ENCODE measurements at places on chromosomes 5 and 9.

DNA sequence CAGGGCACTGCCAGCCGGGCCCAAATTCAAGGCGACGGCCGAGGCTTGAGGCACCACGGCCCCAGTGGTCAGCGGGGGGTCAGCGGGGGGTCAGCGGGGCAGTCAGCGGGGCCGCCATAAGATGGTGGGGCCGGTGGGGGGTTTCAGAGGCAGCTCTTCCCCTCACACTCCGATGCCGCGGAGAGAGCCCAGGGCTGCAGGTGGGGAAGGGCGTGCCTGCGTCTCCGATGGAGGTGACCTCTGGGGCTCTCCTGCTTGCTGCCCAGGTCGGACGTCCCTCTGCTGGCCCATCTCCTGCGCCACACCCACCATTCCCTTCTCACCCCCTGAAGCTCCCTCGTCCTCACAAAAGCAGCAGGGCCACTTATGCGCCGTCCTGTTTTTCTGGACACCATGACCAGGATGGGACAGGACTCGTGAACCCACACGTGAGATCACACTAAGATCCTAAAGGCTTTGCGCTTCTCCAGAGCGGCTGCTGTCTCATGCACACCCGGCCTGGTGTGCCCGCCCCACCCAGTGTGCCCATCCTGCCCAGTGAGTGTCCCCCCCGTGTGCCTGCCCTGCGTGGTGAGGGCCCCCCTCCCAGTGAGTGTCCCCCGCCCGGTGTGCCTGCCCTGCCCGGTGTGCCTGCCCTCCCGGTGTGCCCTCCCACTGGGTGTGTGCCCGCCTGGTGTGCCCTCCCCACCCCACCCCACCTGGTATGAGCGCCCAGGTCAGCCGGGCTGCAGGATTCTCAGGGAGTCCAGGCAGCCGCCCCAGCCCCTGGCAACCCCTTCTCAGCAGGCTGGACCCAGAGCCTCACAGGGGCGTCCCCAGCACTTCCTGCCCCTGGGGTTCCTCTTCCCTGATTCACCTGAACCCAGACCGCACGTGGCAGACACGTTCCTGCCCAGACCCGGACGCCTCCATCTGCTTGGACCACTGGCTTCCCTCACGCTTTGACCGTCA lies 48.7 kb upstream of the NKD2 start:
- H3K27ac ChIP-seq: no peak overlapping the region
- no peak overlapping the region for H3K4me3 ChIP-seq
- no peaks in the 10 kb centered on the region for H3K36me3 ChIP-seq
- DNase-seq: no peak
- H3K4me1 ChIP-seq: peaks cover 11% of the 10 kb centered on the region

- H3K4me1 ChIP-seq: no peaks in the 10 kb centered on the region
- H3K27ac ChIP-seq: no peak overlapping the region
- no peak overlapping the region for H3K4me3 ChIP-seq
- no peak for DNase-seq
- H3K36me3 ChIP-seq: no peaks in the 10 kb centered on the region
Measured at GRCh38 chr9:17839776-17840175, 260.9 kb downstream of the SH3GL2 start.

GRCh38 chr5:31537851-31538250 lies 5.8 kb downstream of the C5orf22 start:
- no peaks in the 10 kb centered on the region for H3K27me3 ChIP-seq
- DNase-seq: no peak
- peaks cover 11% of the 10 kb centered on the region for H3K4me1 ChIP-seq
- no peak overlapping the region for H3K4me3 ChIP-seq

GRCh38 chr9:35558185-35558584 lies 46.9 kb upstream of the TESK1 start:
- H3K4me1 ChIP-seq: peaks cover 72% of the 10 kb centered on the region
- no peak overlapping the region for H3K4me3 ChIP-seq
- H3K36me3 ChIP-seq: no peaks in the 10 kb centered on the region
- DNase-seq: no peak
- H3K27me3 ChIP-seq: no peaks in the 10 kb centered on the region

GRCh38 chr9:90872835-90873294 lies 71.2 kb downstream of the SYK start:
- no peaks in the 10 kb centered on the region for H3K27me3 ChIP-seq
- H3K4me1 ChIP-seq: peaks cover 23% of the 10 kb centered on the region
- peak overlapping the region; percentile 3 for H3K4me3 ChIP-seq
- H3K27ac ChIP-seq: peak overlapping the region; percentile 70

- no peaks in the 10 kb centered on the region for H3K4me1 ChIP-seq
- DNase-seq: no peak
- no peaks in the 10 kb centered on the region for H3K27me3 ChIP-seq
- no peak overlapping the region for H3K4me3 ChIP-seq
- no peaks in the 10 kb centered on the region for H3K36me3 ChIP-seq
Measured at GRCh38 chr5:54986269-54986654, 869 bp upstream of the ESM1 start.

DNA sequence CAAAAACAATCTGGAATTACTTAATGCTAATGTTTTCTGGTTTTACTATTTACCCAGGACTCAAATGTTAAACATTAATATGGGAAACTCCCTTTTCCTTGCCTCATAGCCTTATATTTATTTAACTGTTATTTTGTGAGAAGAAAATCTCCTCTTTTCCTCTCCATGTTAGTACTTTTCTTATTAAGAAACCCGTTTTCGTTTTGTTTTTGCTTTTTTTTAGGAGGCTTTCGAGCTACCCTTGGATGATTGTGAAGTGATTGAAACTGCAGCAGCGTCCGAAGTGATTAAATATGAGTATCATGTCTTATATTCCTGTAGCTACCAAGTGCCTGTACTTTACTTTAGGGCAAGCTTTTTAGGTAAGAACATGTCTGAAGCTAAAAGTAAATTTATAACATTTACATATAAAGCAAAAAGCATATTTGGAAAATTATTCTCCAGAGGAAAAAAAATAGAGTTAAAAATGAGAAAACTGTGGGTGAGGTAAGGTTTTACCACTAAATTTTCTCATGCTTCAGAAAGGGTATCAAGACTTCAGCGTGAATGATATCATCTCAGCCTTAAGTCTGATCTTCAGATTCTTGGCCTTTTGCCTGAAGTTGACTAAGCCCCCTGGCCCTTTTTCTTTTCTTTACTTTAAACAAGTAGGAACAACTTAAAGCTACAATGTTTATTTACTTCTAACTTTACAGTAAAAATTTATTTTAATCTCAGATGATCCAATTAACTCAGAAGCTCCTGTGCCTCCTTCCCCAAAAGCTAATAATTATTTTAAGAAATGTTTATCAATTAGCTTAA lies 113.8 kb downstream of the RPS23 start:
- no peak for DNase-seq
- no peaks in the 10 kb centered on the region for H3K36me3 ChIP-seq
- no peak overlapping the region for H3K4me3 ChIP-seq
- peaks cover 25% of the 10 kb centered on the region for H3K4me1 ChIP-seq
- no peaks in the 10 kb centered on the region for H3K27me3 ChIP-seq

GRCh38 chr5:72380492-72381274 lies 60.5 kb downstream of the PTCD2 start:
- no peaks in the 10 kb centered on the region for H3K27me3 ChIP-seq
- H3K36me3 ChIP-seq: no peaks in the 10 kb centered on the region
- H3K4me1 ChIP-seq: peaks cover 31% of the 10 kb centered on the region
- H3K27ac ChIP-seq: peak overlapping the region; percentile 62
- no peak for DNase-seq

DNA sequence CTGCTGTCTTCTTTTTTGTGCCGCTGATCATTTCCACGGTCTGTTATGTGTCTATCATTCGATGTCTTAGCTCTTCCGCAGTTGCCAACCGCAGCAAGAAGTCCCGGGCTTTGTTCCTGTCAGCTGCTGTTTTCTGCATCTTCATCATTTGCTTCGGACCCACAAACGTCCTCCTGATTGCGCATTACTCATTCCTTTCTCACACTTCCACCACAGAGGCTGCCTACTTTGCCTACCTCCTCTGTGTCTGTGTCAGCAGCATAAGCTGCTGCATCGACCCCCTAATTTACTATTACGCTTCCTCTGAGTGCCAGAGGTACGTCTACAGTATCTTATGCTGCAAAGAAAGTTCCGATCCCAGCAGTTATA lies 17.1 kb downstream of the F2R start:
- no peaks in the 10 kb centered on the region for H3K4me1 ChIP-seq
- H3K36me3 ChIP-seq: no peaks in the 10 kb centered on the region

- no peak overlapping the region for H3K4me3 ChIP-seq
- DNase-seq: no peak
- no peaks in the 10 kb centered on the region for H3K36me3 ChIP-seq
- H3K4me1 ChIP-seq: no peaks in the 10 kb centered on the region
- no peak overlapping the region for H3K27ac ChIP-seq
Measured at GRCh38 chr5:147685993-147686392, 96.5 kb downstream of the JAKMIP2 start.

DNA sequence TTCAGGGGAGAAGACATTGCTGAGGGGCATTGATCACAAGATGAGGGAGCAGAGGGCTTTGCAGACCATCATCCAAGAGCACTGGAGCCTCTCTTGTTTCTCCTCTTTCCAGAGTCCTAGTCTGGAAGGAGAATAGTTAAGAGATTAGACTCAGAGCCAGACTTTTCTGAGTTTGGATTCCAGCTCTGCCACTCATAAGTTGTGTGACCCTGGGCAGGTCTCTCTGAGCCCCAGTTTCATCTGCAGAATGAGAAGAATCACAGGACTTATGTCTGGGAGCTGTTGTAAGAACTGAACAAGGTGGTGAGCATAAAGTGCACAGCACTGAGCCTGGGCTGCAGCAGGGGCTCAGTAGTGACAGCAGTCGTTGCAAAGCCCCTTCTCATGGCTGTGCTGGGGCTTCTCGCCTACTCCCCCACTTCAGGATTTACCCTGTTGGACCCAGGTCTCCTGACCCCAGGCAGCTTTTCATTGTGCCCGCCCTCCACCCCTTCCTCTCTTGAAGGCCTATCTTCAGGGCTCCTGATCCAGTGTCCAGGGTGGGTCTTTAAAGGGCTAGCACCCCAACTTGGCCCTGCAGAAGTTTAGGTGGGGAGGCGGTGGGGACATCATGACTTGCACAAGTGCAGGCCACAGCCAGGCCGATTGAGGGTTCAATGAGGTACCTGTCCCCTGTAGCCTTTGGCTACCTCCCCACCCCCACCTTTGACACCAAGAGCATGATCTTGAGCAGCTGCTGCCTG lies 1.5 kb downstream of the SYNPO start:
- no peak overlapping the region for H3K4me3 ChIP-seq
- H3K27me3 ChIP-seq: no peaks in the 10 kb centered on the region
- peaks cover 91% of the 10 kb centered on the region for H3K4me1 ChIP-seq
- H3K36me3 ChIP-seq: no peaks in the 10 kb centered on the region

DNA sequence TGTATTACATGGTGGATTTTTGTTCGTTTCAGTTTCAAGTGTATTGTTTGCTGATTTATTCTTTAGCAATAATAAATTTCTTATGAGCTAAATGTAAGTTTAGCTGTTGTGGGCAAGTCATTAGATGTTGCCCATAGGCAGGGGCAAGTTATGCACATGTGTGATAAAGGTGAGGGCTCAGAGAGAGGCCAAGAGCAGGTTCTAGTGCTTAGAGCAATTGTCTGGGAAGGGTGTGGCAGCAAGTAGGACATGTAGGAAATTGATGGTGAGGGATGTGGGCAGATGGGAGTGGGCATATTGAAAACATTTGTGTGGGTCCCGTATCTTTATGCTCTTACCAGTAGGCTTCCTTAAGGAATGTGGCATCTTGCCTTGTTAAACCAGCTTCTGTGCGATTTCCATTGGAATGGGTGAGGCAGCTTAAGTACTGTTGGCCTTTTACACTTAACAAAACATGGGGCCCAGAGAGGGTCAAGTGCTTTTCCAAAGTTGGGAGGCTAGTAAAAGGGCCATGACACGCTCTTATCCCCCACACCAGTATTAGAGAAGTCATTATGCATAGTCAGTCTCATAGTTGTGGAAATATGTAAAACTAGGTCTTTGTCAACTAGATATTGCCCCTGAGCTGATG lies 60.6 kb downstream of the KDM4C start:
- no peak for DNase-seq
- no peaks in the 10 kb centered on the region for H3K27me3 ChIP-seq
- H3K27ac ChIP-seq: no peak overlapping the region
- H3K4me3 ChIP-seq: no peak overlapping the region

DNA sequence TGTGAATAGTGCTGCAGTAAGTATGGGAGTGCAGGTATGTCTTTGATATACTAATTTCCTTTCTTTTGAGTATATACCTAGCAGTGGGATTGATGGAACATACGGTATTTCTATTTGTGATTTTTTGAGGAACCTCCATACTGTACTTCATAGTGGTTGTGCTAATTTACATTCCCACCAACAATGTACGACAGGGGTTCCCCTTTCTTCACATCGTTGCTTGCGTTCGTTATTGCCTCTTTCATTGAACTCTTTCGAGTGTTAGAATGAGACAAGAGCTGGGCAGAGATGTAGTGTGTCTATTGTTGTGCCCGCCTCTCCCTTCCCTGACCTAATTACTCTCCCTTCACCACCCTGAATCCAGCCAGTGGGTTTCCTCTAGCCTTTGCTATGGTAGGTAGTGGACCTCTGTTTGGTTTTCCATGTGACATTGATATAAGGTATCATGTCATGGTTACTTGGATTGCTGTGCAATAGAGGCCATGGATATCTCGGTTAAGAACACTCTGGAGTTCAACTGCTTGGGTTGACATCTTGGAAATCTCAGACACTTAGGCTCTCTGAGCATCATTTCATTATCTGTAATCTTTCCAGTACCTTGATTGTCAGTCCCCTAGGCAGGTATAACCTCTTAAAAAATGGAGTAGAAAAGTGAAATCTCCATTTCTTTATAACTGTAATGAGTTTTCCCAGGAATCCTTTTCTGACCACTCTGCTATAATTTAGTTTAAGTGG lies 19.5 kb downstream of the AOPEP start:
- no peak for DNase-seq
- no peak overlapping the region for H3K27ac ChIP-seq
- no peaks in the 10 kb centered on the region for H3K27me3 ChIP-seq
- no peak overlapping the region for H3K4me3 ChIP-seq

GRCh38 chr9:132857616-132858342 lies 20.3 kb downstream of the AK8 start:
- no peaks in the 10 kb centered on the region for H3K36me3 ChIP-seq
- H3K27ac ChIP-seq: no peak overlapping the region
- DNase-seq: no peak
- H3K4me1 ChIP-seq: no peaks in the 10 kb centered on the region
- no peaks in the 10 kb centered on the region for H3K27me3 ChIP-seq

DNA sequence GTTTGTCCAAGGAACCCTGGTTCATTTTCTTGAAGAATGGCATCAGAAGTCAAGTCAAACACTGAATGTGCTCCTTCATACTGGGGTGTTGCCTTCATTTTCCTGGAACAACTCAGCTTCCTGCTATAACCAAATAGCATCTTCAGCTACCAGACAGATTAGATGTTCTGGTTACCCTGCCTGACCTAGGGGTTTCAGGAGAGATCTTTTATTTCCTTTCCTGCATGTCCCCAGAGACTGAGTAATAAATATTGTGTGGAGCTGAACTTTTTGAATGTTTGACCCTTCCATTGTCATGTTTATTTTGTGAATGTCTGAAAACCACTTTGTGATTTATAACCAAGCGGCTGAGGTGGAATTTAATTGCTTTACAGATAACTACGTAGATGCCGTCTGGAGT lies 147.1 kb downstream of the IRX1 start:
- no peak for DNase-seq
- H3K27me3 ChIP-seq: no peaks in the 10 kb centered on the region
- no peak overlapping the region for H3K4me3 ChIP-seq
- no peaks in the 10 kb centered on the region for H3K4me1 ChIP-seq
- no peak overlapping the region for H3K27ac ChIP-seq
